Left ventricle myocardium inferior (tissue), 1 donor: ENCODE measurements at places on chromosomes 16 and 17. TPM values are rescaled to one million over a fixed set of nuclear protein-coding genes. Genes with fewer than 3 reads are reported as not detected.

Gene P2RX5
- 18.3 TPM for total RNA-seq

Gene SYT17
- 0.49 TPM for total RNA-seq

Gene HSD17B1
- 0.99 TPM for total RNA-seq

Gene CWC25
- total RNA-seq: 8.7 TPM

Gene TPSB2
- total RNA-seq: 3.6 TPM

Gene PPP1R27
- 0.25 TPM for total RNA-seq

Gene CMTM2
- not detected for total RNA-seq
